GM03348 (cell line): ENCODE measurements at places on chromosomes 2 and 18.
A peak's percentile ranks its signal among the peaks of the same experiment; 100 is the strongest.

- no peak for DNase-seq
Measured at GRCh38 chr2:183214680-183215079, 90.4 kb downstream of the NUP35 start.

- no peak for DNase-seq
Measured at GRCh38 chr2:223859070-223859469, 21.7 kb upstream of the AP1S3 start.

DNA sequence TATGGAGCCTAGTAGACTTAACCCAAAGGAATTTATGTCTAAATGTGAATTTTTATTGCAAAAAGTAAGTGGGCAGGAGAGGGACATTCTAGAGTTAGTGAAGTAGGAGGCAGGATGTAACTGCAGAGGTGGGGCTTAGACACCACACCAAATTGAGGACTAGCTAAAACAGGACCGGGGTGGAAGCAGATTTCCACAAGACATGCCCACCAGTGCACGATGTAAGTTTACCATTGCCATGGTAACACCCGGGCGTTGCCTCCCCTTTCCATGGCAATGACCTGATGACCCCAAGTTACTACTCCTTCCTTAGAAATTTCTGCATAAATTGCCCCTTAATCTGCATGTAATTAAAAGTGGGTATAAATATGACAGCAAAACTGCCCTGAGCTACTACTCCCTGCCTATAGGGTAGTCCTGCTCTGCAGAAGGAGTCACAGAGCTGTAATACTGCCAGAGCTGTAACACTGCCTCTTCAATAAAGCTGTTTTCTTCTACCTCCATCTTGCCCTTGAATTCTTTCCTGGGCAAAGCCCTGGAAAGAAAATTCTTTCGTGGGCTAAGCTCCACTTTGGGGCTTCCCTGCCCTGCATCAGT, 509.7 kb downstream of the ERBB4 start:
- DNase-seq: no peak

DNA sequence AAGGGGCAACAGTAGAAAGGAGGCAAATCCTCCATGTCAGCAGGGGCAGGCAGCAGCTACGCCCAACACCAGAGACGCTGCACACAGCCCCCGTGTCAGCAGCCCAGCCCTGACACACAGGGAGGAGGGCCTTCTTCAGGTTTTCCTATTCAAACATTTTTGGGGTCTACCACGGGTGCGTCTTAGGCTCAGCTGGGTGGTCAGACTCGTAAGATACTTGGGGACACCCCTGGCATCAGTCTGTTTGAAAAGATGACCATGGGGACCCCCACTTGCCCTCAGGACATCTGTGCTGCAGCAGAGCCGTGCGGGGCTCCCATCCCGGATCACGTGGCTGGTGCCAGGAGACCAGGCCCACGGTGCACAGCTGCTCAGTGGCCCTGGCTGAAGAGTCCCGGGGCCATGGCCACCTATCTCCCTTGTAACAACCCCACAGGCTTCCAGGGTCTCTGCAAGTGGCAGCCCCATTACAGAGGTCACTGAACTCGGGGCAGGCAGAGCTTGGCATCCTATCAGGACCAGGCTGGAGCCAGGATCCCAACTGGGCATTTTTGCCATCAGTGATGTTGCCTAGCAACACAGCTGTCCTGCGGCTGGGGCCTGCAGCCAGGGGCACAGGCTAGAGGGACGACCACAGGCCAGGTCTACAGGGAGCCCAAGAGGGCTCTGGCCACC, 82.5 kb downstream of the EDAR start:
- no peak for DNase-seq

GRCh38 chr2:31877008-31877407, 133.8 kb downstream of the MEMO1 start:
- DNase-seq: no peak

- DNase-seq: peak; percentile 31
Measured at GRCh38 chr18:8699948-8700347, 5.4 kb upstream of the MTCL1 start.
